Activated naive CD8-positive, alpha-beta T cell treated with anti-CD3 and anti-CD28 coated beads, Interleukin-2, amount 10 ng/mL, durations not matched to agents 7 days and 5 days (primary cell): ENCODE measurements at places on chromosomes 1 and 21. TPM values are rescaled to one million over a fixed set of nuclear protein-coding genes. Genes with fewer than 3 reads are reported as not detected.

GRCh38 chr1:111592389-111593361, 26.9 kb upstream of the RAP1A start:
- DNase-seq, result peak; percentile 75
- peak overlapping the region; percentile 73 for H3K4me3 ChIP-seq
- H3K36me3 ChIP-seq, result no peaks in the 10 kb centered on the region
- H3K27ac ChIP-seq, result peak overlapping the region; percentile 96
- peaks cover 51% of the 10 kb centered on the region for H3K4me1 ChIP-seq
- no peaks in the 10 kb centered on the region for H3K27me3 ChIP-seq

- H3K4me3 ChIP-seq, result no peak overlapping the region
- peaks cover 15% of the 10 kb centered on the region for H3K4me1 ChIP-seq
- no peaks in the 10 kb centered on the region for H3K27me3 ChIP-seq
- no peaks in the 10 kb centered on the region for H3K36me3 ChIP-seq
- DNase-seq, result no peak
- no peak overlapping the region for H3K27ac ChIP-seq
Measured at GRCh38 chr21:43283136-43283924, 114.5 kb downstream of the CRYAA start.

Gene SPRR4
- total RNA-seq, result not detected

Gene C1orf87
- not detected for total RNA-seq

DNA sequence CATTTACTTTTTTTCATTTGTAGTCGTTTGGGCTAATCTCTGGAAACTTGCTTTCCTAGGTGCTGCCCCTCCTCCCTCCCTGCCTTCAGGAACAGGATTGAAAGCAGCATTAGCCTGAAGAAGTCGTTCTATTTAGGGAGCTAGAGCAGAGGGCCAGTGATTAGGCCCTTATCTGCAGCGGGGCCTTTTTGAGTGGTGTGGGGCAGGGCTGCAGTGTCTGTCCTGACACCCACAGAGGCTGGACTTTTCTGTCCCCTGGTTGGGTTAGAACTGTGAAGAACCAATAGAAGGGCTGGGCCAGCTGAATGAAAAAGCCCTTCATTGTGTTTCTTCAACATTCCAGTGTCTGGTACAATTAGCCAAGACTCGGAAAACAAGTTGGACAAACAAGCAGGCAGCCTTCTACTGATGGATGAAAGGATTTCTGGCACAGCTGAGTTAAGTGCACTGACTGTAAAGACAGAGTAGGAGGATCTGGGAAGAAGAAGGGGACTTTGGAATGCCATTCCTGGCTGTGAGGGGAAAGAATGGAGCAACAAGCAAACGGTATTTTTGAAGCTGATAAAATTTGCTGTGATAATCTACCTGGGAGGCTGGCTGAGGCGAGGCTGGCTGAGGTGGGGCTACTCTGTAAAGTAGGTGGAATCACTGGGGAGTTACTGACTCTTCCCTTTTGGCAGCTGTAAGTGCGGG, 9.7 kb downstream of the MACF1 start:
- peak overlapping the region; percentile 92 for H3K4me3 ChIP-seq
- no peaks in the 10 kb centered on the region for H3K27me3 ChIP-seq
- peaks cover 34% of the 10 kb centered on the region for H3K4me1 ChIP-seq

Gene PTGS2
- total RNA-seq, result not detected

GRCh38 chr1:220511785-220512184, 16.2 kb upstream of the MARK1 start:
- H3K4me1 ChIP-seq, result no peaks in the 10 kb centered on the region
- no peak for DNase-seq
- H3K36me3 ChIP-seq, result no peaks in the 10 kb centered on the region
- no peak overlapping the region for H3K4me3 ChIP-seq

- H3K36me3 ChIP-seq, result peaks cover 20% of the 10 kb centered on the region
- no peak for DNase-seq
- H3K4me3 ChIP-seq, result no peak overlapping the region
- H3K27ac ChIP-seq, result peak overlapping the region; percentile 81
Measured at GRCh38 chr21:43919871-43920801, 55.1 kb downstream of the AGPAT3 start.

DNA sequence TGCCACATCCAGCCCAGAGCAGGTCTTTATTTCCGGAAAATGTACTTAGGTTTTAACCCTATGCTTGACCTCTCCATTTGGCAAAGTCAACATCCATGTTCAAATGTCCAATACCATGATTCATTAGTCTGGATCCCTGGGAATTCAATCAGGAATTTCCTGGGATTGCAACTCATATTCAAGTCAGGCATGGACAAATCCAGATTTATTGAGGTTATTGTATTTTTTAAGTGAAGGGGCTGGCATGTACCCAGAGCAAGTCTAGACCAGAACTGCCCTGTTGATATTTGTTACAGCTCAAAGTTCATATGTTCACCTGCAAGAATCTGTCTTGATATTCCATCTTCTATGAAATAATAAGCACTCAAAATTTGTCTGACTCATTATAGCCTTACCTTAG, 521.1 kb downstream of the ADGRL2 start:
- no peaks in the 10 kb centered on the region for H3K27me3 ChIP-seq
- no peak overlapping the region for H3K4me3 ChIP-seq
- H3K4me1 ChIP-seq, result no peaks in the 10 kb centered on the region
- DNase-seq, result no peak
- H3K27ac ChIP-seq, result no peak overlapping the region

DNA sequence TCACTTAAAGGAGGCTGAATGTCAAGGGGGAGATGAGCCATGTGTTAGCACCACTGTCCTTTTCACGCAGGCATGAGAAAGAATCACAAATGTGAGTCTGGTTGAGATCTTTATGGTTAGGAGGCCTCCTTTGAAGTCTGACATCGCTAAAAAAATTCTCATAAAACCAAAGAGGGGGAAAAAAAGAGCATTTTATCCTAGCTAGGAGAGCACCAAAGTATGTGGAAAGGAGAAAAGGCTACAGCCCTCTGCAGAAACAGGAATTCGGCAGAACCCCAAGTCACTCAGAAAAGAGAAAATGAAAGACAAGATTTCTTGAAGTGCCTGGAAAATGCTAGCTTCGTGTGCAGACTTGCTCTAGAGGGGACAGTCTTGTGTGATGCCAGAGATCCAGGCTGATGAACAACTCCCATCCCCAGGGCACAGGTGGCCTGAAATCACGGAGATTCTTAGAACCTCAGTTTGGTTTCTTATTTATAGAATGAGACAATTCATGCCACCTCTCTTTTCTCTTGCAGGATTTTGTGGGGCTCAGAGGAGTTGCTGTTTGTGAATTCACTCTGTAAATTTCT, 61.5 kb downstream of the RUNX1 start:
- peaks cover 61% of the 10 kb centered on the region for H3K4me1 ChIP-seq
- peak overlapping the region; percentile 77 for H3K4me3 ChIP-seq
- no peak for DNase-seq
- no peaks in the 10 kb centered on the region for H3K36me3 ChIP-seq

GRCh38 chr1:150068109-150068435, 496 bp downstream of the VPS45 start:
- peak overlapping the region; percentile 95 for H3K4me3 ChIP-seq
- peaks cover 34% of the 10 kb centered on the region for H3K4me1 ChIP-seq
- H3K27ac ChIP-seq, result peak overlapping the region; percentile 93
- H3K36me3 ChIP-seq, result peaks cover 17% of the 10 kb centered on the region
- no peak for DNase-seq

- peaks cover 36% of the 10 kb centered on the region for H3K27me3 ChIP-seq
- H3K4me3 ChIP-seq, result no peak overlapping the region
- H3K27ac ChIP-seq, result no peak overlapping the region
- H3K36me3 ChIP-seq, result no peaks in the 10 kb centered on the region
- DNase-seq, result no peak
- H3K4me1 ChIP-seq, result peaks cover 1% of the 10 kb centered on the region
Measured at GRCh38 chr1:116677474-116678062, 10.0 kb upstream of the IGSF3 start.
